ENCODE measurements at places on chromosomes 1 and 21. TPM values are rescaled to one million over a fixed set of nuclear protein-coding genes. Genes with fewer than 3 reads are reported as not detected.
A peak's percentile ranks its signal among the peaks of the same experiment; 100 is the strongest.

- H3K27ac ChIP-seq: no peak overlapping the region
- no peak overlapping the region for H3K4me3 ChIP-seq
- H3K27me3 ChIP-seq: no peaks in the 10 kb centered on the region
- peaks cover 3% of the 10 kb centered on the region for H3K36me3 ChIP-seq
- no peak for DNase-seq
- H3K4me1 ChIP-seq: no peaks in the 10 kb centered on the region
Observed at GRCh38 chr1:246367041-246367440, 140.0 kb downstream of the SMYD3 start.

DNA sequence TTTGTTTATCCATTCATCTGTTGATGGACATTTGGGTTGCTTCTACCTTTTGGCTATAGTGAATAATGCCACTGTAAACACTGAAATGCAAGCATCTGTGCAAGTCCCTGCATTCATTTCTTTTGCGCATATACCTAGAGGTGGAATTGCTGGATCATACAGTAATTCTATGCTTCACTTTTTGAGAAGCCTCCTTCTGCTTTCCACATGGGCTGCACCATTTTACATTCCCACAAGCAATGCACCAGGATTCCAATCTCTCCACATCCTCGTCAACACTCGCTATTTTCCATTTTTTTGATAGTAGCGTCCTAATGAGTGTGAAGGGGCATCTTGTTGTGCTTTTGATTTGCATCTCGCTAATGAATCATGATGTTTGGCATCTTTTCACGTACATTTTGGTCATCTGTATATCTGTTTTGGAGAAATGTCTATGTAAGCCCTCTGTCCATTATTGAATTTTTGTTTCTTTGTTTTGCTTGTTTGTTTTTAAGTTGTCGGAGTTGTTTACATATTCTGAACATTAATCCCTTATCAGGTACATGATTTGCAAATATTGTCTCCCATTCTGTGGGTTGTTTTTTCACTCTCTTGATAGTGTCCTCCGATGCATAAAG is 335.4 kb downstream of the RRAGC start:
- no peak overlapping the region for H3K4me3 ChIP-seq
- H3K36me3 ChIP-seq: no peaks in the 10 kb centered on the region
- H3K27ac ChIP-seq: no peak overlapping the region
- H3K27me3 ChIP-seq: peaks cover 2% of the 10 kb centered on the region
- no peak for DNase-seq
- H3K4me1 ChIP-seq: peaks cover 4% of the 10 kb centered on the region

DNA sequence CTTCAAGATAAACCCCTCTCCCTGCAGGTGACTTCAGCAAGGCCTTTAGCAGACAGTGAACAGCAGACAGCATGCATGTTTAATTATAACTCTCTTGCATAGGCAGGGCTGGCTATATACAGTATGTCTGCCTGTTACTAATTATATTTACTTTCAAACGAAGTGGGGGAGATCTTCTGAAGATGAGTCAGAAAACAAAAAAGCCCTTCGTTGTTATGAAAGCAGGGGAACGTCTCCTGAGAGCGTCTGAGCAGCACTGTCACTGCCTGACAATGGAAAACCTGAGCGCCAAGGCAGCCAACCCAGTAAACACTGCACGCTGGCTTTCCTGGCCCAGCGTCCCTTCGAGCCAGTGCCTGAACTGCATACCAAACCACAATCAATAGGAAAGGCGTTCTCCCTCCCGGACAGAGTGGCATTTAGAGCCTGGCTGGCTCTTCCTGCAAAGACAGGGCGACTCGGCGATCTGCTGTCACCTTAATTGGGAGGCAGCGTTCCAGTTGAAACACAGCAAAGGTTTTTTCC is 54.1 kb downstream of the TOMM20 start:
- H3K27ac ChIP-seq: peak overlapping the region; percentile 24
- H3K36me3 ChIP-seq: no peaks in the 10 kb centered on the region
- H3K27me3 ChIP-seq: no peaks in the 10 kb centered on the region

S100A9 gene
- total RNA-seq: not detected

MPL gene
- total RNA-seq: not detected

Measured in neural crest cell (in vitro differentiated cells).